Stimulated activated naive CD4-positive, alpha-beta T cell (primary cell): ENCODE measurements at places on chromosomes 2 and 18.

- DNase-seq, result no peak
These were observed 116.2 kb downstream of the ACOXL start for GRCh38 chr2:110848519-110849030.

DNA sequence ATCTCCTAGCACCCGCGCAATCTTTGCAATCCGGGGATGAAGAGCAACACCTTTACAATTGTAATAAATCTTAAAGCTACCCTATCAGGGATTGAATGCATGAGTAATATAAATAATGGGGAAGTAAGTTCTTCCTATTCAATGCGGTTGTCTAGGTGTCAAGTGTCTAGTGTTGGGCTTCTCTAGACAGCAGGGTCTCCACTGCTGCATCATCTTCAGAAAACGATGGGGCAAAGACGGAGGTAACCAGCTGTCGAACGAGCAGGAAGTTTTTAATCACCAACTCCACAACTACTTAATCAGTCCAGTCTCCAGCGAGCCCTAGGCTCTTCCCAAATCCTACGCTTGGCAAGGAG is 573 bp downstream of the STAM2 start:
- DNase-seq, result no peak

DNA sequence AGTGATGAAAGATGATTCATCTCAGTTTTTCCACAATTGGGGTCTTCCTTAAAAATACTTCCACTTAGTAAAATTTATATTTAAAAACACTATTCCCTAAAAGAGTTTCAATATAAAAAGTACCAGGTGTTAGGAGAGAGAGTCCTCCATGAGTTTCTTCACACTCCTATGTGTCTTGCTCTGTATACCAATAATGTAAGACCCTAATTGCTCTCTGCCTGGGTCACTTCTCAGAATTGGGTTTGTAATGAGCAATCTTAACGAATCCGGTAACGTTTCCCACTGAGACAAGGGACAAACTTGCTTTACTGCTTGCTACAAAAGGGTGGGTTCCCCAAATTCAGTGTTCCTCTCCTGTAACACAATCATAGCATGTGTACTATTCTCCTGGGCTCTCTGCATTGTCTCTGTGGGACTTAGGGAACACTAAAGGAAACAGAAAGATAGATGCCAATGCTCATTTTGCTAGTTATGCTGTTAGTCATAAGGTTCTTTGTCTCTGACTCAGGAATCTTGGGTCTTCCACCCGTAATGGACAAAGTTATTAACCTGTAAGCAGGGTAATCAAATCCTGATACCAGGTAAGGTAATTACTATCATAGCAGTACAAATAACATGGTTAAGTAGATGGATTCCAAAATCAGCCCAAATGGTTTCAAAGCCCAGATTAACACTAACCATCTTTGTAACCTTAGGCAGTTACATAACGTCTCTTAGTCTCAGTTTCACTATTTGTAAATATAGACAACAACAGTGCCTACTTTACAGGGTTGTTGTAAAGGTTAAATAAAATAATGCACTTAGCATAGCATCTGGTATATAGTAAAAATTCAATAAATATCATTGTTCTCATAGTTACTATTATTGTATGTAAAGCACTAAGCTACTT is 46.3 kb downstream of the ITSN2 start:
- DNase-seq, result no peak

GRCh38 chr2:1995987-1996386 is 251.7 kb upstream of the PXDN start:
- no peak for DNase-seq

DNA sequence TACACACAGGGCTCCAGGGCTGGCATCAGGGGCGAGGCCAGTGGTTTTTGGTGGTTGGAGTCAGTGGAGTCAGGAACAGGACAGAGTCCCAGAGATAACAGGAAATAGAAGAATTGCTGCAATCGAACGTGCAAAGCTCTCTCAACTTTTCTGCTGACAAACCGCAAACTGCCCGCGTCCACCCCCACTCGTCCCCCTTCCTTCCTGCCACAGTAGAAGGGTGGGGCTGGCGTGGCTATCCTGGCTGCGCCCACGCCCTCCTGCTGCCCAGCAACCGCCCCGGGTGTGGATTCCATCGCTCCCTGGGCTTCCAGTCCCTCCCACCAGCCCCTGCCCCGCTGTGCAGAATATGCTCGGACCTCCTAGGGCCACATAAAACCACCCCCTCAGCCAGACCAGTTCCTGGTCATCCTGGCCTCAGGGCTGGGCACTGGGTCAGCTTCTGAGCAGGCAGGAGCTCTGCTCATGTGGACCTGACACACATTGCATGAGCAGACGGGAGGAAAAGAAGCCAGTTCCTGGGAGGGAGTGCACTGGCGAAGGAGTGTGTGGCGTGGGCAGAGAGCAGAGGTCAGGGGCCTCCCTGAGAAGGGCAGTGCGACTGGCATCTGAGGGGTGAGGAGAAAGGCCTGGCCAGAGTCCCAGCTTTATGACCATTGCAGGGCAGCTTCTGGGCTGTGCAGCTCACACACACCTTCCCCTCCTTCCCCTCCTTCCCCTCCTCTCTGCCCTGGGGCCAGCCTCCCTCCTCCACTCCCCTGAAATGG is 85.4 kb upstream of the ATG16L1 start:
- DNase-seq, result no peak

GRCh38 chr2:102356381-102356712 is 751 bp downstream of the IL18R1 start:
- DNase-seq, result no peak

- DNase-seq, result no peak
These were observed 1131.0 kb upstream of the NXPH2 start for GRCh38 chr2:139911160-139911559.

DNA sequence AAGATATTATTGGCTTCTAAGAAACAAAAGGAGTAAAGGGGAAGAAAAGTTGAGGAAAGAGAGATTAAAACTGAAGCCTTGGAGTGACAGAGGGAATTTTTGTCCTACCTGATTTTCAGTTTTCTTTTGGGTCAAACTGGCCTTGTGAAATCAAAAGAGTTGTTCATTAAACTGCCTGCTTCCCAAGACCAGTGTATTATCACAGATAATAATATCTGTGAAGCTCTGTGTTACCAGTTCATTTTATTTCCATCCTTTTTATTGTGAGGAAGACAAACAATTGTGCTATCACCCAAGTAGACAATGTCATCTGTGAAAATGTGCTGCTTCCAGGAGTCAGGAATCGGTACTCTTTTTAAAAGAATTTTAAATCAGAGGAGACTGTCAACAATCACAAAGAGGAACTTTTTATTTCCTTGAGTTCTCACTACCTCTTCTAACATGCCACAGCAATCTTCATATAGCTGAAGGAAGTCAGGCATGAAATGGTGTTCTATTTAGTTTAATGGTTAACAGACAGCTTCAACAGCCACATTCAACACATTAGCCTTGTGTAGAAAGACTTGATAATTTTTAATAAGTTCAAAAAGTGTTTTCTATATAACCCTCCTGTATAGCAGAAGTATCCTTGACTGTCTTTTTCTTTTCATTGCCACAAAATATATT is 554.8 kb downstream of the PIK3C3 start:
- no peak for DNase-seq

- DNase-seq, result no peak
These were observed 57.7 kb downstream of the RNU4ATAC start for GRCh38 chr2:121588357-121588756.

GRCh38 chr2:62443886-62444285 is 62.1 kb downstream of the TMEM17 start:
- no peak for DNase-seq

DNA sequence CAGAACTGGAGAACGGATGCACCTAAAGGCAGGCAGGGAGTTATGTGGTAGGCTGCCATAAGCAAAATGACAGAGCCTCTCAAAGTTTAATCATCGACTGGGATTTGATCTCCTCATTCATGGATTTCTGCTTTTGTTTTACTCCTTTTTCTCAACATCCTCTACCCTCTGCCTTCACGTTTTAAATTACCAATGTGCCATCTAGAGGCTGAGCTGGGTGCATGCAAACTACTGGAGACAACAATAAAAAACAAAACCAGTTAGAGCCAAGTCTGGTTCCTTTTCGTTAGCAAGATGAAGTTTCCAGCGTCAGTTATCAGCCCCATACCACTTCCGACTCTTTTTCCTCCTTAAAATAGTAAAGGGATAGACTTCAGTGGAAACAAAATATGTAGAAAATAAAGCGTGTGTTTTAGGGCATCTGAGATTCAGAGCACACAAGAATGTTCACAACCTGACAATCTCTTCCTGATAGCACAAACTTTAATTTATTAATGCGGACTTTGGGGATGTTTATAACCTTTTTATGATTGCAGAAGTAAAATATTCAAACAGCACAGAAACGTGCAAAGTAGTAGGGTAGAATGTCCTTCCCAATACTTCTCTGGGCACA is 117.0 kb downstream of the LAMA1 start:
- DNase-seq, result no peak

DNA sequence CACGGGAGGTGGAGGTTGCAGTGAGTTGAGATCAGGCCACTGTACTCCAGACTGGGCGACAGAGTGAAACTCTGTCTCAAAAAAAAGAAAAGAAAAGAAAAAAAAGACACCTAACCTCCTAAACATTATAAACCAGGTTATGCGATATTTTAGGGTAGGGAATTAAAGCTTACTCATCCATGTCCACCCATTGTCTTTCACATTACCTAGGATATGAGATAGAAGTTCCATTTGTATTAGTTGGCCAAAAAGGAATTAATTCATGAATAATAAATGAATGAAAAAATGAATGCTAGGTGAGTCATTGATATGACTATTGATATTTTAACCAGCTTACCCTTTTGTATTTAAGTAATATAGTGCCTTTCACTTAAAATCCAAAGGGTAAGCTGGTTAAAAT is 132.9 kb downstream of the FAM161A start:
- DNase-seq, result no peak

DNA sequence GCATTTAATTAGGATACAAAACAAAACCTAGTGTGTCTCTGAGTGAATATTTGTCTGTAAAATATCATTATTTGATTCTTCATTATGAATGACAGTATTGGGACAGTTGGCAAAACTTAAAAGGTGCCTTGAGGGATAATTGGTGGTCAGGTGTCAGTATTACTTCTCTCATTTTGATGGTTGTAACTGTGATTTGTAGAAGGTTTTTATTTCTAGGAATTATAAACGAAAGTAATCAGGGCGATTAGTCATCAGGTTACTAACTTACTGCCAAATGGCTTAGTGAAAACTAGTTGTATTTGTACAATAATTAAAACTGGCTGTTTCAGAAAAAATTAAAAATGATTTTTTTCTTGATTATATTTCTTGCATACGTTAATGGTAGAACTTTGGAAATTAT is 117.6 kb downstream of the BIRC6 start:
- DNase-seq, result no peak

DNA sequence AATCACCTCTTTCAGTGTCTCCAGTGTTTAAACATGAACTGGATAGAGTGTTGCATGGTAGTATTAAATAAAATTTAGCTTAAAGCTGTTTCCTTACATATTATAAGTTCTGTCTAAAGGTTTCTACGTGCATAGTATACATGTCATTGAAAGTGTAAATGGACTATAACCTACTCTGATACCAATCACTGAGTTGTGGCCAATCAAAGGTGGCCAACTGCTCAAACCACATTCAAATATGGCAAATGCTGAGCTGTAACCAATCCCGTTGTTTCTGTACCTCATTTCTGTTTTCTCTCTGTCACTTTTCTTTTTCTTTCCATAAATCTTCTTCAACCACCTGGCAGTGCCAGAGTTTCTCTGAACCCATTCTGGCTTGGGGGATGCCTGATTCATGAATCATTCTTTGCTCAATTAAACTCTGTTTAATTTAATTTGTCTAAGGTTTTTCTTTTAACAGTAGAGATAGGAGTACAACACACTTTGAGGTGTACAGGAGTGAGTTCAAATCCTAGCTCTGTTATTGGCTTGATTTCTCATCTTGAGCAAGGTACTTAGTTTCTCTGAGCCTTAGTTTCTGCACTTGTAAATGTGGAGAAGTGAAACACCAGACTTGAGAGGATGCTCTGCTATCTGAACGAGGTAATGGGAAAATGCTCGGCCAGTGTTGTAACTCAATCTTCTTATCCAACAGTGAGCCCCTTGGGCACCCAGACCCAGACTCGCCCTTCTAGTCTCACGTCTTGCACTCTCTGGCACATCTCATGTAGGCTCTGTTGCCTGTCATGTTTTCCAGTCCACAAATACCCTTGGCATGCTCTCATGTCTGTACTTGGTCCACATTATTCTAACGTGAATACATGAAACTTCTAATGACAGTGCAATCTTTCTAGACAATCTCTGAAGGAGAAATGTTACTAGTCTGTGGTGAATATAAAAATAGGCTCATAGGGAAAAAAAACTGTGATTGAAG is 228.0 kb downstream of the PIK3C3 start:
- DNase-seq, result no peak

- no peak for DNase-seq
These were observed 15.8 kb downstream of the C18orf63 start for GRCh38 chr18:74331404-74331803.

DNA sequence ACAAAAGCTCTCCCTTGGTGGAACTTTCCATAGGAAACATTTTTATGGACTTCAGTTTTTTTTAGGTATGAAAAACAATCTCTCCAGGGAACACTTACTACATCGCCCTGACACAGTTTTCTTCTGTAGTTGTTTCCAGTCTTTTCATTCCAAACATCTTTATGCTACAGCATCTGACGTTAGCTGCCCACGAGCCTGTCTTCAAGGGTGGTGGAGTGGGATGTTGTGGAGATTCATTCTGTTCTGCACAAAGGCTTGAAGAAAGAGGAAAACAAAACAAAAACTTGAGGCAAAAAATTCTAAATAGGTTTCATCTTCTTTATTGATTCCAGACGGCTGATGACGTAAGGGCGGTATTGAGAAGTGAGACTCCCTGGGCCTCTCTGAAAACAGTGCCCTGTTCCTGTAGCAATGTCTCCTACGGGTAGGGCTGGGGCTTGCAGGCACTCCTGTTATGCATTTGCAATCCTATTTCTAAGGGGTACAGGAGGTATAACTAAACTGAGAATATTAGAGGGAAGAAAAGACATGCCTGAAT is 375.0 kb downstream of the RNF144A start:
- no peak for DNase-seq

- DNase-seq, result no peak
These were observed 31.9 kb downstream of the SNORC start for GRCh38 chr2:232901736-232902578.

- DNase-seq, result no peak
These were observed 144.5 kb downstream of the MEIS1 start for GRCh38 chr2:66579186-66580126.

- no peak for DNase-seq
These were observed 286.5 kb downstream of the LPIN1 start for GRCh38 chr2:12032975-12033374.

DNA sequence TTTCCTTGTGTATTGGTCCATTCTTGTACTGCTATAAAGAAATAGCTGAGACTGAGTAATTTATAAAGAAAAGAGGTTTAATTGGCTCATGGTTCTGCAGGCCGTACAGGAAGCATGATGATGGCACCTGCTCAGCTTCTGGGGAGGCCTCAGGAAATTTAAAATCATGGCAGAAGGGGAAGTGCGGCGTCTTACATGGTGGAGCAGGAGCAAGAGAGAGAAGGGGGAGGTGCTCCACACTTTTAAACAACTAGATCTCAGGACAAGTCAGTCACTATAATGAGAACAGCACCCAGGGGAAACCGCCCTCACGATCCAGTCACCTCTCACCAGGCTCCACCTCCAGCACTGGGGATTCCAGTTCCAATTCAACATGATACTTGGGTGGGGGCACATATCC is 54.3 kb downstream of the MSH2 start:
- DNase-seq, result no peak

GRCh38 chr18:9627642-9628041 is 13.3 kb upstream of the PPP4R1 start:
- no peak for DNase-seq

- DNase-seq, result no peak
These were observed 570.3 kb downstream of the FBXO15 start for GRCh38 chr18:73577365-73577764.

- no peak for DNase-seq
These were observed 347.0 kb downstream of the KIAA1328 start for GRCh38 chr18:37175727-37176620.

- DNase-seq, result no peak
These were observed 186.7 kb downstream of the TDRD15 start for GRCh38 chr2:21310493-21310892.
